ENCODE measurements at places on chromosomes 12 and 14.

GRCh38 chr14:92531106-92531873 lies 17.7 kb downstream of the RIN3 start:
- DNase-seq = no peak

GRCh38 chr12:71958993-71959578 lies 20.4 kb downstream of the TPH2 start:
- DNase-seq = no peak

GRCh38 chr14:95522556-95522955 lies 6.1 kb upstream of the SYNE3 start:
- DNase-seq = no peak

DNA sequence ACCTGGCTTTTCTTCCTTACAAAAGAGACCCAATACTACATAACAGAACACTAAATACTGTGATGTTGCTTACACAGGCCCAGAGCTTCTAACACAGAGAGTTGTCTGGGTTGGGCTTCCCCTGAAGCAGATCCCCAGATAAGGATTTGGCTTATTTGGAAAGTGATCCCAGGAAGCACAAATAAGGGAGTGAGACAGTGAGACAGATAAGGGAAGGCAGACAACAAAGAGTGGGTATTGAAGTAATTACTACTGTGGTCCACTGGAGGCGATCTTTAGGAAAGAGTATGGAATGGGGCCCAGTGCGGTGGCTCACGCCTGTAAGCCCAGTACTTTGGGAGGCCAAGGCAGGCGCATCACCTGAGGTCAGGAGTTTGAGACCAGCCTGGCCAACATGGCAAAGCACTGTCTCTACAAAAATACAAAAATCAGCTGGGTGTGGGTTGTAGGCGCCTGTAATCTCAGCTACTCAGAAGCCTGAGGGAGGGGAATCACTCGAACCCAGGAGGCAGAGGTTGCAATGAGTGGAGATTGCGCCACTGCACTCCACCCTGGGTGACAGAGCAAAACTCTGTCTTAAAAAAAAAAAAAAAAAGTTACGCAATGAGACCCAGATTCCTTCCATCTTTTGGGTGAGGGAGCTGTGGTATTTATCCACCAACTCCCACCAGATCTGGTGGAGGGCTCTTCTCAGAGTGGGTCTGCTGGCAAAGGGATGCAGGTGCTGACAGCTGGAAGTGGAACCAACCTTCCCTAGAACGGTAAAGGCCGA lies 10.2 kb upstream of the C12orf43 start:
- no peak for DNase-seq

DNA sequence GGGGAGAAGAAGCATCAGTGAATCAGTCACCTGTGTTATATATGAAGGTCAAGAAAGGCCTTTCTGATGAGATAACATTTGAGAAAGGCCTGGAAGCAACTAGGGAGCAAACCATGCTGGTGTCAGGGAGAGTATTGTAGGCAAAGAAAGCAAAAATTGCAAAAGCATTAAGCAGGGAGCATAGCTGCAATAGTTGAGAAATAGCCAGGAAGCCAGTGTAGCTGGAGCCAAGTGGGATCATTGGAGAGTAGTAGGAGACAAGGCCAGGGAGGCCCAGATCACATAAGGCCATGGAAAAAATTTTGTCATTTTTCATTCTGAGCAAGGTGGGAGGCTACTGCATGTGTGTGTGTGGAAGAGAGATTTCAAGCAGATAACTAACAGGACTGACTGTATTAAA lies 18.8 kb upstream of the MAGOHB start:
- DNase-seq = no peak

- DNase-seq = no peak
These were observed 5.9 kb downstream of the DDX55 start for GRCh38 chr12:123607756-123608155.

DNA sequence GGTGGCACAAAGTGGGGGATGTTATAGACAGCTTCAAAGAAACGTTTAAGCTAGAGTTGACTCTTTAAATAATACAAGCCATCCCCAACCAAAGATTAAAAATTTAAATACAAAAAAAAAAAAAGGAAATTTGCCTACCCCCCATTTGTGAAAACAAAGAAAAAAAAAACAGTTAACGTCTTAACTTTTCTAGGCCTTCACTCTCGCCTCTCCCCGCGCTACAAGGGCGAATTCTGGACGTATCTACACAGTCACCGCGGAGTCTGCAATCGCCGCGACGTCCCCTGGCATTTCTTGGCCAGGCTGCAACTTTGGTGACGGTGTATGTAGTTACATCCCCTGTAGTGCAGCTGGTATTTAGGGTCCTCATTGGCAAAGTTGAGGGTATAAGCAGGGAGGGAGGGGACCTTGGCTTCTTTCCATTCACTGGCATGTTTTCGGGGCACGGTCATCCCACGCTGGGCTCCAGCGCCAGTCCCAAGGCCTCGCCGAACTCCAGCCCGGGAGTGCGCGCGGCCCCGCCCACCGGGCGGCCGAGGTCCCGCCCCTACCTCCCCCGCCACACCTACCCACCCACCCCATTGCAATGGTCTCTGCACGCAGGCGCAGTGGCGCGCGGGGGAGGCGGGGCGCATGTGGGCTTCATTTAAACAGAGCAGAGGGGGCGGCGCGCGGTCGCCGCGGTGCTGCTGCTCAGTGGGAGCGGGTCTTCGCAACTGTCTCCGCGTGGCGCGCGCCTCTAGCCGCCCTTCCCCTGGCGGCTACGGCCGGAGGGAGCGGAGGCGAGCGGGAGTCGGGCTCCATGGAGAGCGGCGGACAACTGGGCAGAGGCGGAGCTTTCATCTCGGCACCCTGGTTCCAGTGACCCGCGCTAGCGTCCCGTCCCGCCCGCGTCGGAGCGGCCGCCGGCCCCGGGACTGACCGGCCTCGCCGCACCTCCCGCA lies at the start of gene NUDT4:
Gene NUDT4 (plus strand): TSS at position 674 of the 944 bp plus-strand sequence. CDS start 398 bp downstream, outside the sequence.
- peak; percentile 100 for DNase-seq

Measured in right forelimb (tissue), 1 donor.